ENCODE measurements at places on chromosomes 16 and 17.

GRCh38 chr17:50853781-50854180, 12.4 kb downstream of the TOB1 start:
- DNase-seq = no peak

DNA sequence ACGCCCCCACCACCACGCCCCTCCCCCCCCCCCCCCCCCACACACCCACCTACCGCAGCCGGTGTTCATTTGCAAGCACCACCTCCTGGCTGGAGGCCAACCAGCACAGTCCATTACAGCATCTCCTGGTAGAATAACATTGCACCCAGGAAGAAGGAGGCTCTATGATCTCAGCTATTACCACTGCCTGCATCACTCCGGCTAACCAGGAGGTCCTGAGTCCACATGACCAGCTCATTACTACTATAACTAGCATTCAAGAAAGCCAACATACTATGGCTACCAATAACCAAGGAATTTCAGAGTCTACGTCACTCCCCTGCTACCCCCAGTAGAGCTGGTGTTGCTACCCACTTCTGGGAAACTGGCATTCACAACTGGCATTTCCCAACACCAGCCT, 81.1 kb upstream of the ALOX12 start:
- DNase-seq = no peak

DNA sequence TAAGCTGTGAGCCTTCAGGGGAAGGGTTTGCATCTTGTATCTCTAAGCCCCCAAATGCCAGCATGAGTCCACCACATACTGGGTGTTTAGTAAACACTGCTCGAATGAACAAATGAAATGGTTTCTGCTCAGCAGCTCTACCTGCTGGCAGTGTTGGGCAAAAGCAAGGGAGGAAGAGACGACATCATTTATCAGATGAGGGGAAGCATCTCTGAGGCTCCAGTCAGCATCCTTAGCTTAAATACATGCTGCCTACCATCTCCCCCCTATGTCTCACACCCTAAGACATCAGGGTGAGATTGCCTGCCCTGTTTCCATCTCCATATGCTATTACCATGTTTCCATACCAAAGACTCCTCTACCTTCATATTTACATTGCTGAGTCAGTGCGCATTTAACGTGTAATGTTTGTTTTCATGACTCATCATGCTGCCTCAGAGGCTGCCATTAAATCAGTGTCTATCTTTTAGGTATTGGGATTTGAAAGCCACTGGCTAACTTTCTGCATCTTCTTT, 379.8 kb downstream of the UTP18 start:
- no peak for DNase-seq

GRCh38 chr16:48914070-48914469, 304.1 kb upstream of the N4BP1 start:
- no peak for DNase-seq

DNA sequence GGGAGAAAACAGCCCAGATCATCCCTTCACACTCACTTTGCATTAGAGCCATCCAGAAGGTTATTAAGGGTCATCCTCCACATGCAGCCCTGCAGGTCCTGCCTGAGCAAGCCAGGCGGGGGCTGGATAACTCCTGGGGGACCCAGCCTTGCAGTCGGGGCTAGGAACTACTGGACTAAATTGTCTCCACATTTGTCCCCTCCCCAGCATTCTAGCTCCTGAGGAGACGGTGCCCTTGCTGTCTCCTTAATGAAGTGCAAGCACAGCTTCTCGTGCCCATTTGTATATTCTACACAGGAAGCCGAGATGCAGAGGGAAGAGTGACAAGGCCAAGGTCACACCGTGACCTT, 185.2 kb downstream of the C16orf95 start:
- no peak for DNase-seq

DNA sequence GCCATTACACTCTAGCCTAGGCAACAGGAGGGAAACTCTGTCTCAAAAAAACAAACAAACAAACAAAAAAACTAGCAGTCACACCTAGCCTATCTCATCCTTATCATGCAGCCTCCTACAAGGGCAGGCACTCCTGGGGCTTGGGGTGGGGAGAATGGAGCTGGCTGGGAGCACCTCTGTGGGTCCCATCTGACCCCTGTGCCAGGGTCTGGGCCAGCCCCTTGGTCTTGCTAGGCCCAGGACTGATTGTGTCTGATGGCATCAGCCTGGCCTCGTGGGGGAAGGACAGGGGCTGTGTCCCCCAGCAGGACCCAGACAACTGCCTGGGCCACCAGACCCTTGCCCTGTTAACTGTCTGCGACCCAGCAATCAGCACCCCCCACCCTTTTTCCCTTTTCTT, 49.8 kb downstream of the SREBF1 start:
- DNase-seq = no peak

DNA sequence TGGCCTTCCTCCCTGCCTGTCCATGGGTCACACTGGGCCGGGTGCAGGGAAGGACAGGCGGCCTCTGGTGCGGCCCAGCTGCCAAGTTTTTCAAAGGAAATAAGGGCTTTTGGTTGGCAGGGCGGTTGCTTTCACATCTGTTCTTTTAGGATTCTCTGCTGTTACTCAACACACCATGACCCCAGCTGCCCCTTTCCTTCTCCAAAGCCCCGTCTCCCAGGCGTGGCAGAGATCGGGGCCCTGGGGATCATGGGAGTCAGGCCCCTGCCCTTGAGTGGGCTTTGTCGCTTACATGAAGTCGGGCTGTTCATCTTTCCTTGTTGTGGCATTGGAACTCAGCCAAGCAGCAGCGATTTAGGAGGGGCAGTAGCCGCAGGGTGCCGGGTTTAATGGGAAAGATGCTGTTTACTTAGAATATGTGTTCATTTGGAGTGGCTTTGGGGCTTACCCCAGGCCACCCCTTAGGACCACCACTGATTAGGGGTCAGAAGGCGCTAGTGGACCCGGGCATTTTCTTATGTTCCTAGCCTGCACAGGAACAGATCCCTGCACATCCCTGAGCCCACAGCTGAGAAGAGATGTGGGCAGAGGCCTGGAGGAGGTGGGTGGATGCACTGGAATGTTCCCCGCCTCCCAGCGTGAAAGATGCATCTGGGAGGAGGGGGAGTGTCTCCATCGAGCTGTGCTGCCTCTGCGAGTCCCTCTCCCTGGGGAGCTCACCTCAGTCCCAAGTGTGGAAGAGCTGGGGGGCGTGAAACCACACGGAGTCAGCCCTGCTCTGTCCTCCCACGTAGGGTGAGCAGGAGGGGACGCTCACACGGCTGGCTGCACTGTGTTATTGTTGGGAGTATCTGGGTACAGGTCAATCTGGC, 6.8 kb upstream of the ADCY7 start:
- peak; percentile 41 for DNase-seq

GRCh38 chr16:79192904-79193303, 407.6 kb downstream of the MAF start:
- DNase-seq = no peak

DNA sequence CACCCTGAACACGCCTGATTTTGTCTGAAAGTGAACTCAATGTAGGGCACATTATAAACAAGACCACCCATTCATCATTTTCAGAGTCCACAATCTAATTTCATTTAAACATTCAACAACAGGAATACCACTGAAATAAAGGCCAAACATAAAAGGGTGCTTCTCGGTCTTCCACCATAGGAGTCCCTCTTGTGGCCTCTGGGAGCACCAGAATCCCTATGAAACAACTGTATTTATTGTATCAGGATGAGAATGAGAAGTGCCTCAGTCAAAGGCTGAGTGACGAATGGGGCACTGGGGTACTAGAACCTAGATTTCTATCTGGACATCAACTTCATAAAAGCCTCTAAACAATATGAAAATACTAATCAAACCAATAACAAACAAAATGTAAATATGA, 40.4 kb downstream of the NXPH3 start:
- DNase-seq = no peak

GRCh38 chr16:64829678-64830077, 292.2 kb downstream of the CDH11 start:
- no peak for DNase-seq

GRCh38 chr17:3889325-3890012, 3.4 kb downstream of the CAMKK1 start:
- DNase-seq = no peak

DNA sequence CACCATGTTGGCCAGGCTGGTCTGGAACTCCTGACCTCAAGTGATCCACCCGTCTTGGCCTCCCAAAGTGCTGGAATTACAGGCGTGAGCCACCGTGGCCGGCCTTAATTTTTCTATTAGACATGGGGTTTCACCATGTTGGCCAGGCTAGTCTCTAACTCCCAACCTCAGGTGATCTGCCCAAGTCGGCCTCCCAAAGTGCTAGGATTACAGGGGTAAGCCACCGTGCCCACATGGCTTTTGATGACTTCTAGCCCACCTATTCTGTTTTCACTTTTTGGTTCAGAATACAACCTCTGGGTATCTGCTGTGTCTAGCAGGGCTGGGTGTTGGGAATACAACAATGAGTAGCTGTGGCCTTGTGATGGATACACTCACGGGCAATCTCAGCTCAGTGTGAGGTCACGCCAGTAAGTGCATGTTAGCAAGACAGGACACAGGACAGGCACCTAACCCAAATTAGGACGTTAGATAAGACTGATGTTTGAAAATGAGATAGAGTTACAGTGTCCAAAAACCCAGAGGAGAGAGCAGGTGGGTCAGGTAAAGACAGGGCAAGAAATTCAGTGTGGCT, 14.1 kb upstream of the YWHAE start:
- no peak for DNase-seq
